ENCODE measurements at places on chromosomes 12 and 14.
A peak's percentile ranks its signal among the peaks of the same experiment; 100 is the strongest.

DNA sequence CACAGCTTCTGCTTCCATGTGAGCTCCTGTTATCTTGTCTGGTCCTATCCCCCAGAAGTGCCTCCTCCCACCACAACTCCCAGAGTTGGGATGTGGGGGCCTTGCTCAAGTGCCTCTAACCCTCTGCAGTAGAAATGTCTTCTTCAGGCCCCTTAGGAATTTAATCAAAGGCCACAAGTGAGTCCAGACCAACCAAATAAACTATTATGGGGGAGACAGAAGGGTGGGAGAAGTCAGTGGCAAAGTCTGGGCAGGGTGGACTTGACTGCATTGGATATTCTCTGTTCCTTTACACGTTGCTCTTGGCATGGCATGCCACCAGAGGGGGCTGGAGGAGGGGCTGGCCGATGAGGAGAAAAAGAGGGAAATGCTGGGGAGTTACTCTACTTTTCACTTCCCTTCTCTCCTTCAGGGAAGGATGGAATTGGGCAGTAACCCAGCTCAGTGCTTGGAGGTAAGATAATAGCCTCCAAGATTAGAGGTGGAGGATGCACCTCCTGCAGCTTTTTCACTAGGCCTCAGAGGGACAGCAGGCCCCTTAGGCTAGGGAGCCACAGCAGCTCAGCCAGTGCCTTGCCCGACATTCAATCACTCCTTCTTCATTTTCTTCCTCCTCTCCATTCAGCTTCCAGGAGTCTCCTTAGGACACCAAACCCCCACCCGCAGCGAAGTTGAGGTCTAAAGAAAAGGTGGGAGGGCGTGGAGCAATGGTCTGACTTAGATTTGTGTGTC lies 1.2 kb upstream of the AP1G2 start:
- ATAC-seq = peak; percentile 34

DNA sequence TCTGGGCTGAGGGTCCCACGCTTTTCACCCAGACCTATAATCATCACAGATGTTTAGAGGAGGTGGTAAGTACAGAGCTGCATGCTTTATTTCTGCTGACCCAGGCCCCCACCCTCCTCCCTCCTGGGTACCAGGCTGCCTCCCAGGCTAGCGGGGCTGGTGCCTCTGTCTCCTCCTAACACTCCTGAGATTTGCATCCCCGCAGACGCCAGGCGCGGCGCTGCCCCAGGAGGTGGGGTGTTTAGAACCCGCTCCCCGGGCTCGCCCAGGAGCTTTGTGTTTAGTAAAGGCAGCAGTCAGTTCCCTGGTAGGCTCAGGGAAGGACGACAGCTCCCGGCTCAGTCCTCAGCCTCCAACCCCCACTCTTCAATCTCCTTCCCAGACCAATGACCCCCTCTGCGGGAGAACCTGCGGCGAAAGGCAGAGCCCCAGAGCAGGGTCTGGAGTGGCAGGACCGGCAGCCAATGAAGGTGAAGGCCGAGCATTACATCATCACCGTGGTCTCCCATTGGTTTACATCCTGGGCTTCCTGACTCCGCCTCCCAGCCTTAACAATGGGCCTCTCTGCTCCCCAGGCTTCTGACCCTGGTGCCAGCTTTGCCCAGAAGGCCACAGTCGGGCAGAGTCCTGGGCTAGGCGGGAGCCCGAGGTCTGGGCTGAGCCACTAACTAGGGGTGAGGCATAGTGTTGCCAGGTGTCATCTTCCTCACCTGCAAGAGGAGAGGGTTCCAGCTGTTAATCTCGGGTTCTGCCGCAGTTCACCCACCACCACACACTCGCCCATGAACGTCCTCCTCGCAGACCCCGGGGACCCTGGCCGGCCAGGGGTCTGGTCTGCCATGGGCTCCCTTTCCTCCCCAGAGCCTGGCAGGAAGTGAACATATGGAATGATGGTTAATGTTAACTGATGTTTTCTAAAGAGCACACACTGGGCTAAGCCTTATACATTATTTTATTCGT lies 57.5 kb downstream of the CALM1 start:
- ATAC-seq = peak; percentile 93

- no peak for ATAC-seq
These were observed 50.1 kb downstream of the CRADD start for GRCh38 chr12:93727195-93727811.

- peak; percentile 87 for ATAC-seq
These were observed 170.6 kb downstream of the OTOGL start for GRCh38 chr12:80269803-80270552.

DNA sequence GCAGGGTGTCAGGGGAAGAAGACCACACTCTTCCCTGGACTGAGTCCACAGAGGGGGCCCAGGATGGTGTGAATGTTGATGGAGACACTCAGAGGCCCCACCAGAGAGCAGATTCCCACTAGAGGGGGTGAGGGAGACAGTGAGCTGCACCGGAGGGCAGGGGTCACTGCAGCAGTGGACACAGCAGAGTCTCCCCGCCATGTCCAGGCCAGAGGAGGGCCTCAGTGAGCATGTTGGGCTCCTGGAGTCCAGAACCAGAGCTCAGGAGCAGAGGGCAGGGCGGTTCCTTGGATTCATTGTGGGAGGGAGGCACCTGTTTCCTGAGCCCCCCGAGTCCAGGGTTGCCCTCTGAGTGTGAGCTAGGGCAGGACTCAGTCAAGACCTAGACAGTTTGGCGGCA lies 1.8 kb upstream of the KRT82 start:
- ATAC-seq = no peak

GRCh38 chr12:118680356-118680963 lies 300.9 kb upstream of the SRRM4 start:
- ATAC-seq = no peak

DNA sequence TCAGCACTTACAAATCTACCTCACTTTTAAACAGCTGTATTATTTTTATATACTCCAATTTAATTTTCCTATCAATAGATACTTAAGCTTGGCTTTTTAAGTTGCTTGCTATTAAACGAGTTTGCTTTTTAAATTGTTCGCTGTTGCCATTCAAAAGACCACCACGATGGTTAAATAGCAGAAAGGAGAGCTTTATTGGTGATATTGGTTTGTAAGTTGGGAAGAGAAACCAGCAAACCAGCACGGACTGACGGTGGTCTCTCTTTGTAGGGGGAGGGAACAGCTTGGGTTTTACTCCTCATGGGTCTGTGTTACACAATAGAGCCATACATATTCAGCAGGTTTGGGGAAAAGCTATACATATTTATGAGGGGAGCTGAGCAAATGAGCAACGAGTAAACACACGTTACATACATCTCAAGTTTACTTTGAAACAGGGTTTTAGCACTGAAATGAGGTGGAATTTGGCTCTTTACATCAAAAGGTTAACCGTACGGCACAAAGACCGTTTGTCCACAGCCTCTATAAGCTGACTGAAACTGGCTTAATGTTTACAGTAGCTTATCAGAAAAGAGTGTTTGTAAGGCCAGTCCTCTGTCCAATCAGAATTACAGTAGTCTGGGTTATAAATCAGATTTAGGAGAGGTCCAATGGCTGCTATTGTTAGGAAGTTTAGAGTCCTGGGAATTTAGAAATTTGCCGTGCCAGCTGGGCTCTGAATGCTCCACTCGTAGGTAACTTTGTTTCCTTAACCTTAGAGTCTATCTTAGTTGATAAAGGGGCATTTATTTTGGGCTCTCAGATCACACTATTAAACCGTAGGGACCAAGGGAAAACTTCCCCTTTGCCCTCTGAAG lies 69.7 kb upstream of the DHRS4 start:
- no peak for ATAC-seq

DNA sequence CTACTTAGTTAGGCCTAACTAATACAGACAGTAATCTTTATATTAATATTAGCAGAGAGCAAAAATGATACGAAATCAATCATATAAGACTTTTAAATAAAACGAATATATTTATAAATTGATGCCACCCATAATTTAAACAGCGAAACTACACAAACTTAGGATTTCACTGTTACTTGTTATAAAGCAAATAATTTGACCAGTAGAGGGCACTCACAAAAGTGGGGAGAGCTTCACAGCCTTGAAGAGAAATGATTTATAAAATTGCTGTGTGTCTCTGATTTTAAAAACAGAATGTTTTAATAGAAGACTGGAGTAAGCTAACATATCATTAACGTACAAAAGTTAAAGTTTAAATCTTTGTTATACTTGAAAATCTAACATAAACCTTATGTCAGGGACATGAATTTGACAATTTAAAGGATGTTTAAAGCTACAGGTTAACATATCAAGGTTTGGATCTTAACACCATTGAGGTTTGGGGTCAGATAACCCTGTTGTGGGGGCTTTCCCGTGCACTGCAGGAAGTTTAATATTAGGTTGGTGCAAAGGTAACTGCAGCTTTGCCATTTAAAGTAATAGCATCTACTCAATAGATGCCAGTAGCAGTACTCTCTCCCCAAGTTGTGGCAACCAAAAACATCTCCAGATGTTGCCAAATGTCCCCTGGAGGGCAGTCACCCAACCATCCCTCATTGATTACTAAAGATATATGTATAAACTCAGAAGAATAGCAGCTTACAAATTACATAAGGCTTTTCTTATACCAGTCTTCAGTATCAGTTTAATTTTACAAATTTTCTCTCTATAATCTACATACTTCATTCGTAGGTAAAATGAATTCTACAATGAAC lies 9.3 kb downstream of the KRAS start:
- peak; percentile 77 for ATAC-seq

DNA sequence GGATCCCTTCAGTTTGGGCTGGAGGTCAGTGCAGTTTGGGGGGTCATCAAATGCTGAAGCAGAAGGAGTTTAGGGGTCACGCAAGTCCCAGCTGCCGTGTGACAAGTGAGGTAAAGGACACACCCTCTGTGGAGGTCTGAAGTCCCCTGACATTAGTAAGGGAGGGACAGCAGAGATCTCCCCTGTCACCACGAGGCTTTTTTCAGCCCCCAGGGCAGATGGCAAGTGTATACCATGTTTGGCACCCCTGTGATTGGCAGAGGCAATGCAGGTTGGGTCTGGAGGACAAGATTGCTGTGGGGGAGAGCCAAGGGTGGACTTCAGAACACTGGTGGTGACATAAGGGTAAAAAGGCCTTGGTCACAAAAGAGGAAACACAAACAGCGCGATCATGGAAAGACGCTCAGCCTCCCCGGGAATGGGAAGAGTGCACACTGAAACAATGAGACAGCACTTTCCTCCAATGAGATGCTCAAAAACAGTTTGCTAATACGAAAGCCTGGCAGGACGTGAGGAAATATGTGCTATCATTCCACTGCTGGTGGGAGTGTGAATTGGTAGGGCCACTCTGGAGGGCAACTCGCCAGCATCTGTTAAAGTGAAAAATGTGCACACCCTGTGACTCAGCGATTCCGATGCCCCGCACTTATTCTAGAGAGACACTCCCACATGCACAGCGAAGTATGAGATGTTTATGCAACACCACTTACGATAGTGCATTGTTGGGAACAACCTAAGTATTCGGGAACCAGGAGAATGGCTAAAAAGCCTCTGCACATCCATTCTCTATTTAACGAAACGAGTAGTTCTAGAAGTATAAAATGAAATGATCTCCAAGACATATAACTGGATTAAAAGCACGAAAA lies 14.4 kb upstream of the CD27 start:
- peak; percentile 83 for ATAC-seq

DNA sequence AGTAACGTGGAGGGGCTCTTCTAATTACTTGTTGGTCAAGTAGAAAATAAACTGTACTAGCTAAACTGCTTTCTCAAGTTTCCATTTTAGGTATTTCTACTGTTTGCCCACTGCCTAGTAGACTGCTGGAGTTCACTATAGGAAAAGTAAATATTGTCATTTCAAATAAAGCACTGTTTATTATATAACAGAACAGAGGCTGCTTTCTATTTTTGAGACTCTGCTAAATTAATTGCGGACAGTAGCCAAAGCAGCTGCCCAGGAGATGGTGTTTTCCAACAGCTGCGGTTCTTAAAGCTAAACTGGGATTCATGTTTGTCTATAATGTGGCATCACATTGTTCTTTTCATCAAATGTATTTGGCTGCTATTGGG lies 15.9 kb upstream of the SIX1 start:
- ATAC-seq = peak; percentile 36

GRCh38 chr14:85934886-85935254 lies 404.9 kb downstream of the FLRT2 start:
- ATAC-seq = peak; percentile 74

DNA sequence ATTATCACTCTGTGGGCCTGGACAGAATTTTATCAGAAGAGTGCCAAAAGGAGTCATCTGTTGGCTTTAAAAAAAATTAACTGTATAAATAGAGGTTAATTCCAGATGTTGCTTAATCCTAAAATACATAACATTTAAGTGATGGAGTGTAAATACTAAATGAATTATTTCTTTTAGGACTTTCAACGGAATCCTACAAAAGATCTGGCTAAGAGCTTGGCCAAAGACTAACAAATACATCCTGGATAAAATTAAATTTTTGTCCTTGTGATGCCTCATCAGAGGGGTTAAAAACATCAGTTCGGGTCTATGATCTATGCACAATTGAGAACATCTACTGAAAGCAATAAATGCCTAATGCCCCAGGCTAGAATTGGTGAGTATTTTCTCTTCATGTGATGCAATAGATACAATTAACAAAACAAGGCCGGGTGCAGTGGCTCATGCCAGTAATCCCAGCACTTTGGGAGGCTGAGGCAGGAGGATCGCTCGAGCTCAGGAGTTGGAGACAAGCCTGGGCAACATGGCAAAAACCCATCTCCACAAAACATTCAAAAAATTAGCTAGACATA lies 49.8 kb upstream of the RAP1B start:
- no peak for ATAC-seq

GRCh38 chr12:122888232-122888752 lies 7.6 kb downstream of the VPS37B start:
- ATAC-seq = peak; percentile 67

DNA sequence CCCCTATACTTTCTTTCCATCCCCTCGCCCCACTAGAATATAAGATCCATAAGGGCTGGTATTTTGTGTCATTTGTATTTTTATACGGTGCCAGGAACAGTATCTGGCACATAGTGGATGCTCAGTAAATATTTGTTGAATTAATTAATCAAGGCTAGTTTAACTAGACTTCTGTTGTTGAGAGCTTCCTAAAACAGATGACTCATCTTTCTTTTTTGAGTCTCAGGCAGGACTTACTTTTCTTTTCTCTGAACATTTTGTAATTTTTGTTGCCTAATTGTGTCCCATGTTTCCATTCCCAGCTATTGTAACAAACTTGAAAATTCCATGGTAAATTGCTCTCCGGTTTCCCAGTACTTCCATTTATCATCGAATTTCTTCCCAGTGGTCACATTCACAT lies 16.7 kb downstream of the STK38L start:
- no peak for ATAC-seq

DNA sequence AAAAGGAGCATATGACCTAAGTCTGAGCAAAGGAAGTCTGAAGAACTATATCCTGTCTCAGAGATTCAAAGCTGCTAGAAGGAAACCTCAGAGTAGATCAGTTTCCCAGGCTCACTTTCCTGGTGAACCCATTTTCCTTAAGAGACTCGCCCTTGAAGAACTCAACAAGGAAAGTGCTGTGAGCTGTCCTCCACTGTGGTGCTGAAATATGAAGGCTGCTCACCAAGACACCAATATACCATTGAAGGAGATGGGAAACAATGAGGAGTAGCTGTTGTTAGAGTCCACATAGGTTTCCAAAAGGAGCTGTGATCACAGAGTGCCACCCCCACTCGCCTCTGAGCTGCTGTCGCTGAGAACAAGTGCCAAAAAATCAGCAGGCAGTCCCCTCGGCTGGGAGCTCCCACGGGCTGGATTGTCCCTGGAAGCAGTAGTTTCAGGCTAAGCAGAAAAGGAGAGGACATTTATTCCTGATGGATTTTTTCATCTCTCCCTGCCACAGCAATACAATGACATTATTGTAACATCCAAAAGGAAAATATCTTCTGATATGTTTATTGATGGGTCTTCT lies 282.1 kb downstream of the RPS29 start:
- 0 out of 3 replicates have a peak, but pooled peaks have one; percentile 28 for ATAC-seq

Measured in SK-N-SH treated with all-trans-retinoic acid at 6 μM for 48 hours (cell line).